ENCODE measurements at places on chromosomes 11 and 22.

GRCh38 chr22:45620706-45621105 lies 50.9 kb upstream of the ATXN10 start:
- no peak for DNase-seq

DNA sequence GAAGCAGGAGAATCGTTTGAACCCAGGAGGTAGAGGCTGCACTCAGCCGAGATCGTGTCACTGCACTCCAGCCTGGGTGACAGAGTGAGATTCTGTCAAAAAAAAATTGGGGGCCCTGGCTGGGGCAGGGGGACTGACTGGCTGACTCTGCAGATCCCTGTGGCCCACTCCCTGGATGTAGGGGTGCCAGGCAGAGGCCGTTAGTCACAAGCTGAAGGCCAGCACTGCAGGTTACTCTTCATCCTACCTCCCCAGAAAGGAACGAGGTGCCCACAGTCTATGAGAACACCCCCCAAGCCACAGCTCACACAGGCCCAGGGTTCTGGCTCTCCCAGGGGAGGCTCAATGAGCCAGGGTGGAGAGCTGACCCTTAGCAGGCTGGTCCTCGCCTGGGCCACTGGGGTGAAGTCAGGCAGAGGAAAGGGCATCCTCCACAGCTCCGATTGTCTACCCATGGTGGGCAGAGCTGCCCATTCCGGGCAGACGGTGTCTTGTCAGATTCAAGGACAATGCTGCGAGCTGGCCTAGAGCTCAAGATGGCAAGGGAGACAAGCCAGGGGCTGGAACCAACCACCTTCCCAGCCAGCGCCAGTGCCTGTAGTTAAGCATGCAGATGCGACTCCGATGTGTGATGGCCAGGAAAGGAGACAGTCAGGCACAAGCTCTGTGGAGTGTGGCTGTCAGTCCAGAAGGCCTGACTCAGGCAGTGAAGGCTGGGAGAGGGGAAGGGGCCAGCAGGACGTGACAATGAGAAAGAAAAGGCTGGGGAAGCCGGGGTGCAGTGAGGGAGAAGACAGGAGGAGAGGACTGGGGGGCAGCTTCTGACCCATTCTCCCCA lies 12.4 kb downstream of the C11orf24 start:
- no peak for DNase-seq

DNA sequence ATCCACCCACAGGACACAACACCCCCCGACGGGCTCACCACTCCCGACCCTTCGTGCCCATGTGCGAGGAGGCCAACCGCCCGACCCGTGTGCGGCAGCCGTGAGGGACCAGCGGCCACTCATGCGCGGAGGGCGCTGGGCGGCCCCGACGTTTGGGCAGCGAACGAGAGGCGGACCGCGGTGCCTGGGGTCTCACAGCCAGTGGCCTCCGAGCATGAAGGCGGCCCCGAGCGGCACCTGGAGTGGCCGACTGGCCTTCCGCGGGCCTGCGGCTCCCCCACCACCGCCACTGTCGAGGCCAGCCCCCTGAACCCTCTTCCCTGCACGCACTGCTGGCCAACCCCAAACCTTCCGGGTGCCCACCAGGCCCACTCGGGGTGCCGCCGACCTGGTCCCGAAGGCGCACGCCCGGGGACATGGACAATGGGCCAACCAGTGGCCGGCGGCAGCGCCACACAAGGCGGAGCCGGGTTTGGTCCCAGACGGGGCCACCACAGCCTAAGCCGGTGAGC lies 4274.9 kb upstream of the OR11H1 start:
- no peak for DNase-seq

DNA sequence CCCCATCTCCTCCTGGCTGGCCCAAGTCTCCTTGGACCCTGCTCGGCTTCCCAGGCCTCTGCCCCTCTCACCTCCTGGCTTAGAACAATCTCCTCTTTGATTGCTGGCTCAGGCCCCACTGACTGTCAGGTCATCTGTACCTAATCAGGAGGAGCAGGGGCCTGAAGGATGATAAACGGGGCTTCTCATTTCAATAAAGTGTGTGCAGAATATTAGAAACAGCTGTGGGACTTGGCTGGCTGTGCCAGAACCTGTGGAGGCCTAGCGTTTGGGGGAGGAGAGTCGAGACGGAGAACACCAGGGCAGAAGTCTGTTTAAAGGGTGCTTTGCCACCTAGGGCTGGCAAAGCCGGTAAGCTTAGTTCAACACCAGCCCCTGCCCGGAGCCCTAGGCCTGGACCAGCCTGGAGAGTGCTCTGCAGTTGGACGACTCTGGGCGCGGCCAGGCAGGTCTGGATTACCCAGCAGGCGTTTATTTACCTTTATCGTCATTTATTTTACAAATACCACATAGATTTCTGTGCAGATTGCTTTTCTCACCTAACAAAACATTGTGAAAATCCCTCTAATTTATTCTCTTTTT lies 10.1 kb upstream of the VSIG10L2 start:
- DNase-seq = no peak

DNA sequence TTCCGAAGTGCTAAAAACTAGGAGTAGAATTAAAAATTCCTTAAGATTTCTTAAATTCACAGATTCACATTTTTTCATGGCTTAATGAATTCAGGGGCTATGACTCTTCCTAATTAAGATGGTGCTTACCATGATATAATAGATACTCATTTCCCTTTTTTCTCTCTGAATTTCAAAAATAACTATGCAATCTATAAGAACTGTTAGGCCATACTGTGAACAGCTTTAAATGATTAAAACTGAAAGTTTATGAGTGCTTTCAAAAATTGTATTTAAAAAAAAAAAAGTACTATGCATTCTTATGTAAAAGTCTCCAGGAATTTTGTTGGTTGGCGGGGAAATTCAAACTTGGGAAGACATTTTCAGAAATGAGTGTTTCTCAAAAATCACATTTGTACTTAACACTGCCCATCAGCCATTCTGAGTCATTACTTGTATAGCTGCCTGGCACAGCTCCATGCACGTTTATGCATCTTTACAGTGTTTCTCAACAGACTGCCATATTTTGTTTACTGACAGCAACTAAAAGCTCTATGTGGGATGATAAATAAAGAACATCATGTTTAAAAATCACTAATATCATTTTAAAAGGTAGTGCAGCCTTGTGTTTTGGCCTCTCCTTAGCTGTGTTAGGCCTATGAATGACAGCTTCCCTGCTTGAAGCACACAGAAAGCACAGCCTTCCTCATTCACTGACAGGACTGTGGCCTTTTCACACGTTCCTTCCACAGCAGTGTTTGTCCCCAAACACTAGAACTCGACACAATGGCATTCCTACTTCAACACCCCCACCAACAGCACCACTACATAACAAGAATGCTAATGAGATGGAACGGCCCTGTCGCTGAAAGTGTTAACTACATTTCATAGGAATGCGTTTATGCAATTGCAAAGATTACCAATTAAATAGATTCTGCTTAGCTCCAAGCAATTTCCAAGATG lies 131.4 kb downstream of the DCDC1 start:
- DNase-seq = no peak

- DNase-seq = no peak
These were observed 281.9 kb upstream of the ISX start for GRCh38 chr22:34784056-34784455.

DNA sequence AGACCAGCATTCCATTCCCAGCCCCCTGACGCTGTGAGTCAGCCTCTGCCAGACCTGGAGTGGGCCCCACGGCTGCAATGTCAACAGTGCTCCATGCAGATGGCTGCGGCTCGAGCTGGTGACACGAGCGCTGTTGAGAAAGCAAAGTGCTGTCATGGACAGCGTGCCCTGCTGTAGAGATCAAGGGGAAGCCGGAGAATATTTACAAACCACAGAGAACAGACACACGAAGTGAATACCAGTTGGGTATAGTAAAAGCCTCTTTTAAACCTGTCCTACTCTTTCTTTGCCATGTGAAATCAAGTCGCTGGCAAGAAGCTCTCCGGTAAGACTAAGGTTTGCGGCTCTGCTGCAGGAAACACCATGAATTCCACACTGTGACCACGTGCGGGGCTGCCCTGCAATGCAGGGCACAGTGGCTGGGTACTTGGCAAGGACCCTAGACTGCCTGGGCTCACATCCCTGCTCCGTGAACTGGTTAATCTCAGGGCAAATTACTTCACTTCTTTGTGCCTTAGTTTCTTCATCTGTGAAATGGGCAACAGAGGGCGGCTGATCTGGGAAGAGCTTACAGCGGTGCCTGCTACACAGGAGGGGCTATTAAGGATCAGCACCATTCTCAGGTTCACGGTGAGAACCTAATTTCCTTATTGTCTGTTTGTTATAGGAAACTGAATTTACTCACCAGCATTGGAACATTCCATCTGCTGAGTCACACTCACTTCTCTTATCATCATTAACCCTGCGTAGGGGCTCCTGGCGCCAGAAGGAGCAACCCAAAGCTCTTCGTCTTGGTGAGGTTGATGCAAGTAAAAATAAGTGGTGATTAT lies 27.8 kb upstream of the ELFN2 start:
- DNase-seq = no peak

DNA sequence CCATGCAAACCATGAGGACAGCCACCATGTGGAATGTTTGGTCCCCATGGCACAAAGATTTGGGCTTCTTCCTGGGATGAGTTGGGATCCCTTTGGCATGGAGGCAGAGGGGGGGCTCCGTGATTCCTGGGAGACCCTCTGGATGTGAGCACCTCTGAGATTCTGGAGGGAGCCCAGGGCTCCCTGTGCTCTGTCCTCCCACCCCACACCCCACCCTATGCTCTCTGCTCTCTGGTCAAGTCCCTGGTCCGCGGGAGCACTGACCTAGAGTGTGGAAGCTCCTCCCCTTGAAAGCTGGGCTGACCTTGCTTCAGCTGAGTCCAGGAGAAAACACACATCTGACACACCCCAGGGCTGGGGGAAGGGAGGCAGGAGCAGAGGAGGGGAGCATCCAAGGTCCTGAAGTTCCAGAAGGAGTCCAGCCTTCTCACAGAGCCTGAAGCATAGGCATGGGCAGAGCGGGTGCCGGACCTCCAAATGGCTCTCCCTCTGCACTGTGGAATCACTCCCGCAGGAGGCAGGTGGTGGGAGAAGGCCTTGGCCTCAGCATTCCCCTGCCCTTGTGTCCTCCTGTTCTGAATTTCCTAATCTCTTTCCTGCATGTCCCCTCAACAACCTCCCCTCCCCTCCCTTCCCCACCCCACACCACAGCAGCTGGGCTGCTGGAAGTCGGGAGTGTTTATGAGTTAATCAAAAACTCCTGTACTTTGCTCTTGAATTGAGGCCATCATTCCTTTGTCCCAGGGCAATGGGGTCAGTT lies 25.7 kb upstream of the OAF start:
- no peak for DNase-seq

DNA sequence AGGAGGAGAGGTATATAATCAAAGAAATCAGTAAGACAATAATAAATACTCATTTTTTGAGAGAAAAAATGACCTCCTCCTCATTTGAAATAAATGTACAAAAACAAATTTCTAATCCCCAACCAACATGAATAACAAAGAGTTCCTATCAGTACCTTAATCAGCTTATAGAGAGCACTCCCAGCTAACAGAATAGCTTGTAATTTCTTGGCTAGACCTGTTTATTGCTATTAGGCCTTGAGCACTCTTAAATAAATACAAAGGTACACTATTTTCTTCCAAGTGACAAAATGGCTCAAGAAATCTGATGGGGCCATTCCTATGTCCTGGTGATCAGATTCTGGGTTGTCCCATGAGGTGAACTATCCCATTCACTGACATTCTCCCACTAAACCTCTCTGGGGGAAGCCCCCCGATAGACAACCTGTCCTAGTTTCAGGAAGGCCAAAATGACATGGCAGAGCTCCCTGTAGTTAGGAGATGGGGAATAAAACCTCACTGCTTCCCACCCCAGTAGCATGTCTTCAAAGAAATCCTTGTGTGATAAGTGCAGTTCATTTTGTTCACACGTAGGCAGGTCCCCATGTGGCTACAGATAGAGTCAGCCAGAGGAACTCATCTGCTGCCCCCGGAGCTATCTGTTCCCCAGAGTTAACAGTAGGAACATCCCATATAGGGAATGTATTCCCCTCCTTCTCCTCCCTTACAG lies 385.7 kb downstream of the SOX6 start:
- DNase-seq = no peak

- DNase-seq = no peak
These were observed 9.2 kb upstream of the BIK start for GRCh38 chr22:43101306-43101705.

DNA sequence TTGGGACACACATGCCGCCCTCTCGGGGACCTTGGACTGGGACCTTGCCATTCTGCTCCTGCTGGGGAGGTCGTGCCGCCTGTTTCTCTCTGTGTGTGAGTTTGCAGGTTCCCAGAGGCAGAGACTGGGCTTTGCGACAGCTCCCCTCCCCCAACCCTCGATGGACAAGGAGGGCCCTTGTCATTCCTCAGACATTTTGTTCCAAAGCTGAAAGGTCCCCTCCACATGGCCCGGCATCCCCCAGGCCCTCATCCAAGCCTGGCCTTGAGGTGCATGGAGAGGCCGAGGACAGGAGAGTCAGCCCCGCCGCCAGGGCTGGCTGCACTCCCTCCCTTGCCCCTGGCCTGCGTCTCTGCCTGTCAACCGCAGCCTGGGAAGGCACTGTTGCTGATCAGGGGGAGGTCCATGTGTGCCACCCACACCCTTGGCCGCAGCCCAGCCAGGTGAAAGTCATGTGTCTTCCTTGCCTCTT lies 25.6 kb downstream of the FADS2 start:
- DNase-seq = no peak

DNA sequence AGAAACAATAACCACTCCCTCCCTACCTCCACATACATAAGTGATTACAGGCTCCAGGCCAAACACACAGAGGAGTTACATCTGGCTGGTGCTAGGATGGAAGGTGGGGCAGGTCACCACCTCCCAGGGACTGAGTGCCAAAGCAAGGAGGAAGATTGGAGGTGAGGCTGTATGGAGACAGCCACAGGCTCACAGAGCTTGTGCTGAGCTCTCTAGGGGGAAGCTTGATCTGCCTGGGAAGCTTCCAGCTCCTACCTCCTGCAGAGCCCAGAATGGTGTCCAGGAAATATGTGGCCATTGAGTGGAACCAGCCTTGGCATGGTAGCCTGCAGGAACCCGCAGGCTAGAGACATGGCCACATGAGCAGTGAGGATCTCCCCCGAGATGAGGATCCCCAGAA lies 3.6 kb upstream of the MED15 start:
- DNase-seq = no peak

DNA sequence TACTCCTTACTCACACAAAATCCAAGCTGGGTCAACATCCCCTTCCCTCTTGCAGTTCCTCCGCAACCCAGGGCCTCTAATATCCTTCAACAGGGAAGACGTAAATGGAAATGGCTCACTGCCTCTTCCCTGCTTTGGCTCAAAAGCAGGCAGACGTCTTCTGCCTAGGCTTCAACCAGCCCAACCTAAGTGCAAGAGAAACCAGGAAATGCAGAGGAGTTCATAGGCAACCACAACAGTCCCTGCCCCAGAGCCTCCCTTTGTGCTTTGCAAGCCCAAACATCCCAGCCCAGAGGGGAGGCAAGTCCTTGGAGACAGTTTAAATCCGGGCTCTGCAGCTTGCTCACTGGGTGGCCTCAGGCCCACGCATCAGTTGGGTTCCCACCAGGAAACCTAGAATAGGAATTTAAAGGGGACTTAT lies 33.3 kb downstream of the CD6 start:
- DNase-seq = no peak

DNA sequence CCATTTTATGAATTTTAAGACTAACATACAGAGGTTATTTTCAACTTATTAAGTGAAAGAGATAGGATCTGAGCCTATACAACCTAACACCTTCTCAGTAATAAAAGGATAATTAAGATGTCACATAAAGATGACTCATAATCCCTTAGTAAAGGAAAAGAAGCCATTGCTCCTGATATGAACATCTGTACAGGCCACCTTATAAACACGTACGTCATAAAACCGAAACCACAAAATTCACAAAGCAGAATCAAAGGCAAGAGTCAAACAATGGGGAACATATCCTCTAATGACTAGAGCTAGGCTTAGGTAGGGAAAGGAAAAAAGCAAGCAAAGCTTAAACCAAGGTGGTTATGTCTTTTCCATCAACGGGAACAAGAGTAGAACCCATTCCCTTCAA lies 103.5 kb downstream of the KCNA4 start:
- no peak for DNase-seq

Measured in activated CD4-positive, alpha-beta T cell treated with anti-CD3 and anti-CD28 coated beads, Interleukin-2, amount 50 U/mL, for 24 hours (primary cell).